ENCODE measurements at places on chromosomes 1 and 21. TPM values are rescaled to one million over a fixed set of nuclear protein-coding genes. Genes with fewer than 3 reads are reported as not detected.
A peak's percentile ranks its signal among the peaks of the same experiment; 100 is the strongest.

- no peak for DNase-seq
Observed at GRCh38 chr1:44784094-44785028, 3.6 kb downstream of the BEST4 start.

DNA sequence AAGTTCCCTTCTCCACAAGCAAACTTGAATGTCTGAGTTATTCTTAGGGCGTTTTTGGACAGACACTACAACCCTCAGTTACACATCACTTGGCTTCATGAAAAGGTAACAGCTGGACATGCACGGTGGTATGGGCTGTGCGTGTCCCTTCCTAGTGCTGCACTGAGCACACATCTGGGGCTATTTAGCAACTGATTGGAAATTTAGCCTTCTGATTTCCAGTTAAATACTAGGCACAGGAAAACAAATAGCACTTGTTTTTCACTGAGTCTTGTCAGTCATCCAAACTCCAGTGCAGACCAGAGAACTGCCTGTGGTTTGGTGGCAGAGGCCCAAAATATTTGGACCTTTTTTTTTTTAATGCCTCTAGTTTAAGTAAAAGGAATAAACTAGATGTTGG lies 134.7 kb downstream of the TGFBR3 start:
- no peak for DNase-seq

VHLL gene
- total RNA-seq: not detected

PLA2G2C gene
- total RNA-seq: not detected

FAM229A gene
- 0.45 TPM for total RNA-seq

AUNIP gene
- total RNA-seq: 4.8 TPM

DNA sequence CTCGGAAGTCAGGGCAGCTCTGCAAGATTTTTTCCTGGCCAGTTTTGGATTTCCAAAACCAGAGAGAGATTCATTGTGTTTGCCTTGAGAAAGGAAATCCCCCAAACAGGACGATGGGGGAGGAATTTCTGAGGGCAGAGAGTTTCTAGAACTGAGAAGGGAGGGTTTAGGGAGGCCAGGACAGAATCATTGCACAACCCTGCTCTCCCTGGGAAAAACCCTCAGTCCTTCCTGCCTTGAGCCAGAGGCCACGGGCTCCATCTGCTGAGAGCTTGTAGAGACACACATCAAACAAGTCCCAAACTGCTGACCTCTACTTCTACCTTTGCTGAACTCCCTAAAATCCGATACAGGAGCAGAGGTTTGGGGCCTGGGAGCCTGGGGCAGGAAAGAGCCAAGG lies 99.7 kb downstream of the NMNAT2 start:
- DNase-seq: peak; percentile 82

DNA sequence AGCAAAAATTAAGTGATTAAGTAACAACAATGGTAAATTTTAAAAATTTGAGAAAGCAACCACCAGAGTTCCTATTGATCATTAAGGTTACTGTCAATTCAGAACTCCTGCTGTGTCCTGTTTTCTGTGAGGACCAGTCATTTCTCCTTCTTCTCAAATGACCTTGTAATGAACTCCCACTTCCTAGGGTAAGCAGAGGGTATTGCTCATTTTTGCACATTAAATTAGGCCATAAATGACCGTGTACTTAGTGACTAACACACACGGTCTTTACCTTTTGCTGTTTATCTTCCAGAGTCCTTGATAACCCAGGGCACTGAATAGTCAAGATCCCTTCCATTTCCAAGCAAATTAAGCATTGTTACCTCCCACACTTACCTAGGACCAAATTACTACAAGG lies 227.5 kb upstream of the LYPLAL1 start:
- no peak for DNase-seq

DNA sequence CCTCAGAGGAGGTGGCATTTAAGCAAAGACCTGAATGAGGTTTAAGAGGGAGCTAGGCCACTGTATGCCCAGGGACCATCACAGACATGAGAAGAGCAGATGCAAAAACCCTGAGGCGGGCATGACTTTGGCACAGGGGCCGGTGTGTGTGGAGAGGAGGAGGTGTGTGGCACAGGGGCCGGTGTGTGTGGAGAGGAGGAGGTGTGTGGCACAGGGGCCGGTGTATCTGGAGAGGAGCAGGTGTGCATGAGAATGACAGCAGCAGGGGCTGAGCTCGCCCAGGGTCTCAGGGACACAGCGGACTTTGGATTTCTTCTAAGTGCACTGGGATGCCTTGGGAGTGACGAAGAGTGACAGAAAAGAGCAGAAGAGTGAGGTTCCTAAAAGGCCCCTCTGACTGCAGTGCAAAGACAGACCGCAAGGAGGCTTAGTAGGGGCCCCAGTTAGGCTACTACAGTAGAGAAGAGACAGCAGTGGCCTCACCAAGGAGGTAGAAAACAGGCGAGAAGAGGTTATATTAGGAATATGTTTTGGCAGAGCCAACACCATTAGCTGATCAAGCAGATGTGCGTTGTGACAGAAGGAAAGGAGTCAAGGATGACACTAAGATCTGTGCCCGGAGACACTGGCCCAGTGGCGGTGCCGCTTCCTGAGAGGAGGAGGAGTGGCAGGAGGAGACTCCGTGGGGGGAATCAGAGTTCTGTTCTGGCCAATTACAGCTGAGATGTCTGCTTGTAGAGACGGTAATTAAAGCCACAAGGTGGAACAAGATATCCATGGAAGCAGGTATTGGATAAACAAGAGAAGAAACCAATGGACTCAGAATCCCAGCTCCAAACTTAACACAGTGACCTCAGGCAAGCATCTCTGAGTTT lies 18.4 kb downstream of the ZBTB17 start:
- DNase-seq: no peak

DNA sequence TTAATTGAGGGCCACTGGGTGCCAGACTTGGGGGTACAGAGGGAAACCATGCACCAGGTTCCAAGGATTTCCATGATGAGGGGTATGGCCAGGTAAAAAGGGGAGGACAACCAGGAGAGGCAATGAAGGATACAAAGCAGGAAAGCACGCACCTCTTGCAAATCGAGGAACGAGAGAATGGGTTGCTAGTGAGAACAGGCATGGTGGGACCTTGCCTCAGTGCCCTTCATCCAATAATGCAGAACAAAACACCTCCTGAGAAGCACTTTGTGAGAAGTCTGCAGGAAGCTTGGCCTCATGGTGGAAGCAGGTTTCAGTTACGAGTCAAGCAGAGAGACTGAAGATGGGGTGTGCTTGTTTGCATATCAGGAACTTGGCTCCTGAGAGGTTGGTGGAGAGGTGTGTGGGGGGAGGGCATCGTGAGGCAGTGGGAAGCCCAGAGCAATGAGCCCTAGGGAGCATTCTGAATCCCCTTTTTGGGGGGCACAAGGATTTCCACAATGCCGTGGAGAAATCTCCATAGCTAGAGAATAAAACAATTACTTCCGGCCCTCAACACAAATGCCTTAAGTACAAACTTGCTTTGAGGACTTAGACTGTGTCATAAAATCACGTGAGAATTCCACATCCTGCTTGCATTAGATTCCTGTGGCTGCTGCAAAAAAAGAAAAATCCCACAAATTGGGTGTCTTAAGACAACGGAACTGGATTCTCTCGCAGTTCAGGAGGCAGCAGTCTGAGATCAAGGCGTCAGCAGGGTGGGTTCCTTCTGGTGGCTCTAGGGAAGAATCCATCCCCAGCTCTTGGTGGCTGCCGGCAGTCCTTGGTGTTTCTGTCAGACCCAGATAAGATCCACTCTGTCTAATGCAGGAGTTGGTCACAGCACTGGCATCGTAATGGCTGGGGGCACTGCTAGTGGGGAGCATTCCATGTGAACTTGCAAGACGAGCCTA lies 54.9 kb upstream of the BACE2 start:
- peak; percentile 100 for DNase-seq

CFAP141 gene
- not detected for total RNA-seq

GRCh38 chr21:26057477-26058170 lies 112.9 kb downstream of the APP start:
- no peak for DNase-seq

OR2T29 gene
- total RNA-seq: not detected

- DNase-seq: no peak
Observed at GRCh38 chr1:17683598-17683997, 71.5 kb upstream of the ACTL8 start.

DNA sequence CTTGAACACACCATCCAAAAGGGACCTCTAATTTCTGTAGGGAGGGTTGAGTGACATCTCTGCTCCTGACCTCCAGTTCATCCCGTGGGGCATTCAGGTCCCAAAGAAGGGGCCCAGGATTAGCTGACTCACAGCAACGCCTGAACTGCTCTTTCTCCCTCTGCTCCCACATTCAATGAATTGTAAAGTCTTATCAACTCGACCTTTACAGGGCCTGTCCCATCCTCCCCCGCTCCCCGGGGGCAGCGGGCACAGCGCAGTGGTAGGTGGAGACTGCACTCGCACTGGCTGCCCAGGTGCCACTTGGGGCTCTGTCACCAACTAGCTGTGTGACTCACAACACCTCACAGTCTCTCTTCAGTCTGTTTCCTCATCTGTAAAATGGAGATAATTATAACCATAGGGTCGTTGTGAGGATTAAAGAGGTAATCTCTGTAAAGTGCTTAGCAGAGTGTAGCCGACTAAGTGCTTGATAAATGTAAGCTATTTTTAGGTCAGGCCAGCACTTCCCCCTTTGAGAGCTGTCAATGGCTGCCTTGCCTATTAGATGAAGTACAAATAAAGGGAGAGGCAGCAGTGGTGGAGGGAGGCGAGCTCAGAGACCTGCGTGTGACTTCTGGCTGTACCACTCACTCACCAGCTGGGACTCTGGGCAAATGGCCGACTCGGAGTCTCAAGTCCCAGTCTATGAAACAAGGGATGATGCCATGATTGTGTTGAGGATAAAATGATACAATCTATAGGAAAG lies 637 bp upstream of the MYBPHL start:
- no peak for DNase-seq

CD5L gene
- total RNA-seq: not detected

GRCh38 chr1:19465123-19465522 lies 20.2 kb downstream of the CAPZB start:
- DNase-seq: no peak

LAMC2 gene
- total RNA-seq: 24.5 TPM

SELENBP1 gene
- total RNA-seq: 0.22 TPM

DNA sequence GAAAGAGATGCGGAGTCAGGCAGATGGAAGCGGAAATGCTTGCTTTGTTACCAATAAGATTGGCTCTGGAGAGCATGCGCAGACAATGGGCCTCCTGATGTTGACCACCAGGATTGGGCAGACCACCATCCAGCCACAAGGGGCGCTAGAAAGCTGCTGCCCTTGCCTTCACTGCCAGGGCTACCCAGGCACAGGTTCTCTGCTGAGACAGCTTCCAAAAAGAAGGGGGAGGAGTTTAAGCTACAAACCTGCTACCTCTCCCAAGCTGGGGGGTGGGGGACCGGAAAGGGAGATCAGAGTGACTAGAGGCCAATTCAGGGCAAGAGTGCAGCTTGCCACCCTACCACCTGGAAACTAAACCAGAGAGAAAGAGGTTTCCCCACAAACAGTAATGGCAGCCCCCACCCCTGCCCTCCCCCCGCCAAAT lies 369.7 kb downstream of the RRAGC start:
- DNase-seq: peak; percentile 3

NPR1 gene
- 1.4 TPM for total RNA-seq

DNA sequence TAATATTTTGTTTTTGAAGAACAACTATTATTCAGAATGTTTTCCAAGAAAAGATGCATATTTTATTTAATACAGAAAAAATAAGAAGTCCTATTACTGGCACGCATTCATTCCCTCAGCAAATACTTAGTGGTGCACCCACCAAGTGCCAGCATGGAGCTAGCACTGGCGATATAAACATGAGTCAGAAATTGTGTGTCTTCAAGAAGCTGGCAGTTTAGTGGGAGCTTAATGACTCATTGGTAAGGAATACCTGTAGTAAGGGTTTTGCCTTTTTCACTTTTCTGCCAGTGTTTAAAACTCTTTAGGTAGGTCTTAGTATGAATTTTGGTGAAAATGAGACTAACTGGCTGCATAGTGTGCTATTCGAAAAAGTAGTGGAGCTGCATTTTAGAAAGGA lies 6.3 kb downstream of the MAGI3 start:
- DNase-seq: peak; percentile 80

DNA sequence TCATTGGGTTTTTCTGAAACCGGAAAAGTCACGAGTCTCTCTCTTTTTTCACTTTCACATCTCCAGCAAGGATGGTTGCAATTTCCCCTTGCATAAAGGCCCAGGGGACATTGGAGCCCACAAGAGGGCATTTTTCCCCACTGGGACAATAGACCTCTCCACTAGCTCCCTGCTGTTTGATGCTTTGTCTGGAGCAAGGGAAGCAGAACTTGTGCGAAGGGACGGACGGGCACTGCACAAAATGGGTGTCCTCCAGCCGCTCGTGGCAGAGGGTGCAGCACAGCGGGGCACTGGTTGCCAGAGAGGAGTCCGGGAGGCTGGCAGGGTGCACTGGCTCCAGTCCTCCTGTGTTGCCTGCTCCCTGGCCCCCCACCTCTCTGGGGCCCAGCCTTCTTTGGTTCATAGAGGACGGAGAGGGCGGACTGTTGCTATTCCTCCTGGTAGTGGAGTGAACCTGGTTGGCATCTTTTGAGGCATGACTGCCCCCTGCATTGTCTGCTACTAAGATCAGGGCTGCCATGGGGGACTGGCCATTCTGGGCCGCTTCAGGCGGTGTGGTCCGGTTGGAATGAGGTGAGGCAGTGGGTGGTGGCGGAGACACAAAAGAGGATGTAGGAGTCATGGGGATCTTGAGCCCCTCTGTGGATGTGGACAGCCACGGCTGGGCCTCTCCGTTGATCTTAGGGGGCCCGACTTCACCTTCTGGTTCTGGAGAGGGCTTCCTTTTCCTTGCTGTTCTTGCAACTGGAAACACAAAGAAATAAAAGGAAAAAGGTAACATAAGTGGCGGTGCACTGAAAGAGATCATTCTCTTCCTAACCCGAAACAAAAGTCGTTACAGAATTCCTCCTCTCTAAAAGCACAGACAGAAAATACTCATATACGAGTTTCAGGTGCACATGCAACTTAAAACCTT lies 2.6 kb downstream of the IRF2BP2 start:
- DNase-seq: no peak

F5 gene
- not detected for total RNA-seq

- no peak for DNase-seq
Observed at GRCh38 chr1:194474701-194475100, 1288.3 kb upstream of the B3GALT2 start.

GRCh38 chr1:39525366-39526165 lies 34.1 kb downstream of the BMP8A start:
- DNase-seq: no peak

PCP4L1 gene
- not detected for total RNA-seq
